Activated CD8-positive, alpha-beta T cell treated with anti-CD3 and anti-CD28 coated beads for 36 hours (primary cell): ENCODE measurements at places on chromosomes 3 and 15. TPM values are rescaled to one million over a fixed set of nuclear protein-coding genes. Genes with fewer than 3 reads are reported as not detected.

GRCh38 chr3:134824791-134825190 is 29.7 kb downstream of the EPHB1 start:
- no peaks in the 10 kb centered on the region for H3K36me3 ChIP-seq
- H3K27ac ChIP-seq: no peak overlapping the region
- no peak for DNase-seq
- peaks cover 3% of the 10 kb centered on the region for H3K27me3 ChIP-seq

GRCh38 chr3:46188708-46189107 is 19.4 kb downstream of the CCR1 start:
- DNase-seq: no peak
- peaks cover 17% of the 10 kb centered on the region for H3K4me1 ChIP-seq
- no peaks in the 10 kb centered on the region for H3K36me3 ChIP-seq

GRCh38 chr3:112640930-112641801 is at the start of gene CCDC80:
Gene CCDC80, minus strand, starts transcription at chr3:112641143. Its CDS starts 1,238 bp downstream, at chr3:112639905.
- H3K36me3 ChIP-seq: no peaks in the 10 kb centered on the region
- peaks cover 13% of the 10 kb centered on the region for H3K27me3 ChIP-seq
- H3K4me1 ChIP-seq: peaks cover 15% of the 10 kb centered on the region
- no peak for DNase-seq
- H3K4me3 ChIP-seq: no peak within 1 kb of the TSS

GRCh38 chr3:176526942-176527341 is 670.3 kb downstream of the TBL1XR1 start:
- no peaks in the 10 kb centered on the region for H3K36me3 ChIP-seq
- H3K27ac ChIP-seq: no peak overlapping the region
- H3K27me3 ChIP-seq: no peaks in the 10 kb centered on the region
- no peak overlapping the region for H3K4me3 ChIP-seq

DNA sequence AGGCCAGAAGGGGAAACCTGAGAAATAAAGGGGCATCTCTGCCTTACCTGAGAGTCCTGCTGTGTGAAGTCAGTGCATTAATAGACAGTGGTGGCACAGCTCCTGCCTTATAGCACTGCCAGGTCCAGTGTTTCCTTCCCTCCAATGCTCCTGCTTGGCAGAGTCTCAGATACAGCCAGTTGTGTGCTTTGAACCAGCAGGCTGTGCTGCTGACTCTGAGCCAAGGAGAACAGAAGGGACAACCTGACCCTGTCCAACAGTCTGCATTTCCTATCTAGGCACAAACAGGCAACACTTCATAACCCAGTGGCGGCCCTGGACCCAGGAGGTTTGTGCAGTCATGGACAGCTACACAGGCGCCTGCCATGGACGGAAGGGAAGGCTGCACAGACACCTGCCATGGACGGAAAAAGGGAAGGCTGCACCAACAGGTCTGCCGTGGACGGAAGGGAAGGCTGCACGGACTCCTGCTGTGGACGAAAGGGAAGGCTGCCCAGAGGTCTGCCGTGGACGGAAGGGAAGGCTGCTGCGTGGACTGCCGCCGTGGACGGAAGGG is 33.9 kb upstream of the PLXNA1 start:
- no peak for DNase-seq
- H3K27ac ChIP-seq: no peak overlapping the region
- no peak overlapping the region for H3K4me3 ChIP-seq
- H3K4me1 ChIP-seq: peaks cover 3% of the 10 kb centered on the region
- H3K27me3 ChIP-seq: no peaks in the 10 kb centered on the region

DNA sequence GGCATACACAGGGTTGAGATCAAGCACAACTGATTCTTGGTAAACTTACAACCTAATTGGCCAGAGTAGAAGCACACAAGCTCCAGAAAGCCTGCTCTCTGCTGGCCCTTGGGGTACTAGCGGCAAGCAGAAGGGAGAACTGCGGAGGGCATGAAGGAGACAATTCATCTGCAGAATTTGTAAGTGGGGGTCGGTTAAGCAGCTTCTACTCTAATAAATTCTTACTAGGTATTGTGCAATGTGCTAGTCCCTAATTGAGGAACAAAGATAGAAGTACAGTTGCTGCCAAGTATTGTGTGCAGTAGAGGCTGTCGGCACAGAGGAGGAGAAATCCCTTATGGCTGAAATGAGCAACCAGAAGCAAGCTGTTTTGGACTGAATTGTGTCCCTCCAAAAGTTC is 91.2 kb upstream of the VEPH1 start:
- H3K27me3 ChIP-seq: peaks cover 11% of the 10 kb centered on the region
- H3K27ac ChIP-seq: no peak overlapping the region
- no peaks in the 10 kb centered on the region for H3K4me1 ChIP-seq
- H3K36me3 ChIP-seq: no peaks in the 10 kb centered on the region

The SATB1 gene
- 208 TPM for total RNA-seq

The ISLR gene
- not detected for total RNA-seq
